PC-3 (cell line): ENCODE measurements at places on chromosomes 5 and 9.

- no peak for DNase-seq
These were observed 313 bp downstream of the BRIX1 start for GRCh38 chr5:34915856-34916192.

- DNase-seq, result no peak
These were observed 17.9 kb upstream of the PAM start for GRCh38 chr5:102737161-102737560.

GRCh38 chr9:133531293-133531692, 3.2 kb upstream of the ADAMTSL2 start:
- DNase-seq, result no peak

DNA sequence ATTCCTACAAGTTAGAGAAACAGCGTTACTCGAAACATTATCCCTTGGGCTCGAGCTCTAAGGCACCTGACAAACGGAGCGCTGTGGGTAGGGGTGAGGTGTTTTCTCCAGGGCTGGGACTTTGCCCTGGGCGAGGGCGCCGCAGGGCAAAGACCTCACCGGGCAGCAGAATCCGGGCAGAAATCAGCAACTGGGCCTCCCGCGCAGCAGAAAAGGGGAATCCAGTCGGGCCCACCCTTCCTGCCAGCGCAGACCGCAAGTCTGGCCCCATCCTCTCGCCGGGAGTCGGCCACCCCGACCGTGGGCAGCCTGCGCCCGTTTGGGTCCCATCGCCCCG, 430 bp upstream of the MSH3 start:
- peak; percentile 4 for DNase-seq

DNA sequence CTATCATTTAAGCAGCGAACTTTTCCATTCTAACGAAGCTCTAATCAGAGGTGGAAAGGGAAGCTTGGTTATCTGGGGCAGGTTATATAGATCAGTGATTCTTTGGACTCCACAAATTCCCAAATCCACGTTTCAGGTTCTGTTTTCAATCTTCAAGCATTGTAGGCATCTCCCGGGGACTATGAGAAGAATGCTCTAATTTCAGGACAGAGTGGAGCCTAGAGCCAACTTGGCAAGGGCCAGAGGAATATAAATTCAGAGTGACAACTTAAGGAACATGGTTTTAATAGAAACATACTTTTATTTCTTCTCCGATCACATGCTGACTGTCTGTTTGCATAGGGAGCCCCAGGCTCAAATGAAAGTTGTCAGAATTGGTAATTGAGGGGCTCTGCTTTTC, 514.0 kb upstream of the KLF4 start:
- DNase-seq, result no peak

GRCh38 chr5:45694255-45694814, 1.8 kb downstream of the HCN1 start:
- peak; percentile 11 for DNase-seq

- no peak for DNase-seq
These were observed 159.7 kb upstream of the CDH12 start for GRCh38 chr5:23012842-23013241.

GRCh38 chr5:151448038-151448985, 909 bp downstream of the SLC36A1 start:
- DNase-seq, result peak; percentile 60

- no peak for DNase-seq
These were observed 1026.9 kb downstream of the PTPRD start for GRCh38 chr9:9585920-9586319.

DNA sequence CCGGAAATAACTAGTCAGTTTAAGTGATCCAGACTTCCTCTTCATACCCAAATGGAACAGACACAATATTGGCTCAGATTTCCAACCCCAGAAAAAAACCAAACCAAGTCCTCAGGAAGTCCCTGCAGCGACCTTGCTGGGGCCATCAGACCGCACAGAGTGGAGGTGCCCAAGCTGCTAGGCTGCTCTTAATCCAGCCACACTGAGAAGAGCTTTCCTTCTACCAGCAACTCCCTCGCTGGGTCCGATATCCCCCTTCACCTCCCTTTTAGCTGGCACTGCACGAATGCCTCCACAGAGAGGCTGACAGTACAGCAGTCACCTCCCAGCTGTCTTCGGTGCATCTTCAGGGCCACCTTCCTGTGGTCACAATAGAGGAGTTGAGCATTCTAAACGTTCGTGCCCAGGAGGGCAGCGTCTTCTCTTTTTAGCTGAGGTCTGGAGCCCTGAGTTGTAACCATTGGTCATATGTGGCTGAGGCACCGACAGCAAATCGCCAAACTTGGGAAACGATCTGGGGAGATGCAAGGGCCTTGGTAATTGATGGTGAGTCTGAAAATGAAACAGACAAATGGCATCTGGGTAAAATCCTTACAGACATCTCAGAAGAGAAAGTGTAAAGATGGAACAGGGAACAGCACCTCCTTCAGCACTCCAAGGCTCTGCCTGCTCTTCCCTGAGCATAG, 5.7 kb downstream of the NAIF1 start:
- DNase-seq, result no peak

DNA sequence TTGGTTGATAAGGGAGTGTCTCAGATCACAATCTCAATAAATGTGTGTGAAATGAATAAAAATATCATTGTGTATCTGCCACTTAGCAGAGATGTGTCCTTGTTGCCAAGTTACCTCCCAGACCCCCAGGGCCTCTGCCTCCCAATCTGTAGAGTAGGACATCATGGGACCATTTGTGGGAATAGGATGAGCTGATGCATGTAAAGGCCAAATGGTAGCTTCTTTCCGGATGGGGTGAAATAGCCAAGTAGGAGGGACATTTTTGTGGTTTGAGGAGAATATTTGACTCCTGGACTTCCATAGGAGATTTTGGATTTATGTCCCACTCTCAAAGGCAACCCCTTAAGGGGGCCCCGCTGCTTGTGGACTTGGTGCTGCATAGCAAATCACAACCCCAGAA, 82.6 kb upstream of the HRH2 start:
- DNase-seq, result no peak
